ENCODE measurements at places on chromosomes 6 and 20.

DNA sequence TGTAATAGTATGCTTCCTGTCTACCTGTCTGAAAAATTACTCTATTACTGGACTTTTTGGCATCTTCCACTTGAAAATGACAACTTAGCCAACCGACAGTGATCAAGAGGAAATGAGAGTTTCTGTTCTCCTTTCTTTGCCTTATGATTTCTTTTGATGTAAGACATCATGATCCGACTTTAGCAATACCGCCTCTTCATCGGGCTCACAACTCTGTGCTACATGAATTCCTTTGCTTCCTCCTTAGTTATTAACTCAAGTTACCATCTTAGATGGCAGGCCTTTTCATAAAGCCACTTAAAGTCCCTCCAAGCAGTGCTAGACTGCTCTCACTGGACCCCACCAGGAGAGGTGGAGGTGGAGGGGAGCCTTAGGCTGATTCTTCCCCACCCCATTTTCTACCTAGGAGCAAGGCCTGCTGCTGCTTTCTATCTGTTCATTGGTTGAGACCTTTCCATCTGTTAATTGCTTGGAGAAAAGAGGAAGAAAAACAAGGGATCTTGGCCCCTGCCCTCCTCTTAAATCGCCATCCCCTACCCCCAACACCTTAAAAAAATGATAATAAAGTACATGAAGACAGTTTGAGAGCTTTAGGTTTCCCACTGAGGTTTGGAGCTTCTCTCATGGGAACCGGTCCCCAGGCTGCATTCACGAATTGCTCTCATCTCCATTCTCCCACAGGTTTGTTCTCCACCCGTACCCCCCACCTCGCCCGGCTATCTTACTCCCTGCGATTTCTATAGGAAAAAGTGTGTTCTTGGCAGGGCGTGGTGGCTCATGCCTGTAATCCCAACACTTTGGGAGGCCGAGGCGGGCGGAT is 21.6 kb upstream of the MCM3 start:
- DNase-seq: no peak

- DNase-seq: no peak
Observed at GRCh38 chr6:160085713-160086505, 35.7 kb upstream of the SLC22A1 start.

GRCh38 chr6:24621626-24622289 is 24.2 kb downstream of the KIAA0319 start:
- no peak for DNase-seq

DNA sequence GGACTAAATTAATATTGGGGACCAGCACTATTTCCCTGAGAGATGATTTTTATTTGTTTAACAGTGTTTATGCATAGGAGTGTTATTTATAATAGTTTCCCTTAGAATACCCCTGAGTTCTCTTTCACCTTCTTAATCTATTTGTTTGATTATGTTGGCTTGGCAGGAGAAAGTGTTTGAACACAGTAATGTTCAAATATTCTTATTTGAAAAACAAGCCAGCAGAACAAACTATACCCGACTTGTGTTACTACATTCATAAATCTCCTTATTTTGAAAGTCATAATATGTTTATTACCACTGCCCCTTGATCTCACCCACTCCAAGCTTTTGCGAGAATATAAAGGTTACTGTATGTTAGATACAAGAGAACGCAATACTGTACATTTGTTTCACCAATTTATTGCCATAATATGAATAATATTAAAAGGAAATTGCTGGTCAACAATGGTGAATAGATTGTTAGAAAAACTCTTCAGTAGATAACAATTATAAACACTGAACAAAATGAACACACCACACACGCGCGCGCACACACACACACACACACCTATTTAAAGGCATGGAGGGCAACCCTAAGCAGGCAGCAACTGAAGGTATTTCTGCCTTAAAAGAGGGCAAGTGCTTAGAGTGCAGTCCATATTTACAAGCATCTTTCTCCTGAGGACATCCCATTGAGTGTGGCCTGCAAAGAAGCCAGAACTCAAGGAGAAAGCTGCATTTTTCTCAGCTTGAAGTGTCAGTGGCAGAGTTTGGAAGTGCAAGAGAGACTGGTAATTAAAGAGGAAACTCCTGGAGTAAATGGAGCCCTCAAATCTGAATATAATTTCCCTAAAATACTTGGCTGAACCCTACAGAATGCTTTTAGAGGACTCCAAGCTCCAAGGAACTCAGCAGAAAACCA is 279.4 kb upstream of the MAN1A1 start:
- DNase-seq: no peak

- no peak for DNase-seq
Observed at GRCh38 chr20:63081351-63081750, 74.6 kb upstream of the BHLHE23 start.

- DNase-seq: no peak
Observed at GRCh38 chr6:124780623-124781022, 181.6 kb upstream of the RNF217 start.

GRCh38 chr6:54043360-54043759 is 67.9 kb upstream of the MLIP start:
- DNase-seq: no peak

DNA sequence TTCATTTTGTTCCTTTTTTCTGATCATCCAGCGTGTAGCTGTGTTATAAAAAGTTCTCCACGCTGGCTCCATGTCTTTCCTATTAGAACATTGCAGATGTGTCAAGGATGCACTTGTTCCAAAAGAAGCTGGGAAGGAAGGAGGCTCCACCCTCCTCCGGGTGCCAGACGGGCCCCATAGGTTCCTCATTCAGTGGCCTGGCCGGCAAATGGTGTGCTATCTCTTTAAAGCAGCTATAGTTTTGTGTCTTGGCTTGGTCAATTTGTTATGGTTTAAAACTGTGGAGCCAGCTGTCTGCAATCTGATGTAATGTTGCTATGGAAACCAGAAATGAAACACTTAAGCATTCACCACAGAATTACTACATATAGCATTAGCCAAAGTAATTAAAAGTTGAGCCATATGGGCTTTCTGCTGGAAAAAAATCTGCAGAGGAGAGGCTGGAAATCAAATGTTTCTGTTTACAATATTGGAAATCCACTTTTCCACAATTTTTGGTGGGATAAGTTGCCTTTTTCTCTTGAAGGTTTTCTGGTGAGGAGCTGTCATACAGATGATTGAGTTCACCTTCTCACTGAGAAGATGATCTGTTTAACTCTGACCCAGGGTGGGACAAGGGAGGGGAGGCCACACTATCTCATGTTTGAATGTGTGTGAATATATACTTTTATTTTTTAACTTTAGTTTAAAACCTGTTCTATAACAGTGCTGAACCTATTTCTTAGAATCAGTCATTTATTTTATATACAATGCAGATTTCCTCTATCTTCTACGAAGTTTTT is 167.4 kb downstream of the SASH1 start:
- peak; percentile 89 for DNase-seq

- DNase-seq: no peak
Observed at GRCh38 chr6:2114100-2114499, 131.3 kb downstream of the GMDS start.

- DNase-seq: no peak
Observed at GRCh38 chr6:28906669-28907068, 17.1 kb downstream of the TRIM27 start.

- DNase-seq: peak; percentile 58
Observed at GRCh38 chr6:134491477-134491876, 173.6 kb upstream of the SGK1 start.

DNA sequence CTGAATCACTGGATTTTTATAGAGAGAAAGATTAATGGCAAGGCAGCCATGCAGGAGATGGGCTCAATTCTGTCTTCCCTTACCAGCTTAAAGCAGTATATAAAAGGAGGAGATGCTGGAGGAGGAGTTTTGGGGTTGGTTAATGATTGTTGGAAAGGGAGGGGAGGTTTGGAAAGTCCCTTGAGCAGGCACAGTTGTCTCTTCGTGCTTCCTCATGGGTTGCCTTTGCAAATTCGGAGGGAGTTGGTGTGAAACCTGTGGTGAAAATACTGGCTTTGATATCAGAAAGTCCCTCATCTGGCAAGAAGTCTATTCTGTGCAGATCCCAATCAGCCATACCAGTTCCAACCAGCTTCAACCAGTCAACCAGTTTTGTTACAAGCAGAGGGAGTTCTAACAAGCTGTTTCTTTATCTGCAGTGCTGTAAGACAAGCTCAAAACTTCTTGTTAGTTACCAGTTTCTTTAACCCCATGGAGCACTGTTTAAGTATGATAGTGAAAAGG is 107.0 kb downstream of the HIVEP1 start:
- no peak for DNase-seq

DNA sequence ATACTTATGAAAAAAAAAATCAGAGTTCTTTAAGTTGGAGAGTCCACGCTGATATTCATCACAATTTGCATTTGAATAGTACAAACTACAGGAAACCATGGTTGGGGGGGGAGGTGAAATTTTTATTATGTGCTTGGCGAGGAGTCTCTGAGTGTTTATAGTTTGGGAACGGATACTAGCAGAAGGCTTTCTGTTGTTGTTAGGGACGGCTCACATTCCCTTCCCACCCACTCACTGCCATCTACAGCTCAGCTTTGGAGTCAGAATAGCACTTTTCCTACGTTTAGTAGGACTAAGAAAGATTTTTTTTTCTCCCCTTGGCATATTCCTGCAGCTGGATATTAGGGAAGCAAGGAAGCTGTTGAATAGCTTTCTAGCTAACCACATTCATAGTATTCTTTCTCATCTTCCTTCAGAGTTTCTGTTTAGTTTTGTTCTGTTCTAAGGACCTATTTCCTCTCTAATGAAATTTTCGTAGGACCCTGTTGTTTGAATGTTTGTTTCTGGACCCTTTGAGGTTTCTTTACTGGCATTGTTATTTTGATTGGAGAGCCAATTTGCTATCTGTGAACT is 235.1 kb upstream of the ZNF217 start:
- DNase-seq: peak; percentile 93

- peak; percentile 79 for DNase-seq
Observed at GRCh38 chr6:118709859-118710350, 58.5 kb upstream of the CEP85L start.

GRCh38 chr20:50330504-50331313 is 140.1 kb downstream of the CEBPB start:
- no peak for DNase-seq

- no peak for DNase-seq
Observed at GRCh38 chr6:130771741-130772140, 55.5 kb upstream of the SMLR1 start.

DNA sequence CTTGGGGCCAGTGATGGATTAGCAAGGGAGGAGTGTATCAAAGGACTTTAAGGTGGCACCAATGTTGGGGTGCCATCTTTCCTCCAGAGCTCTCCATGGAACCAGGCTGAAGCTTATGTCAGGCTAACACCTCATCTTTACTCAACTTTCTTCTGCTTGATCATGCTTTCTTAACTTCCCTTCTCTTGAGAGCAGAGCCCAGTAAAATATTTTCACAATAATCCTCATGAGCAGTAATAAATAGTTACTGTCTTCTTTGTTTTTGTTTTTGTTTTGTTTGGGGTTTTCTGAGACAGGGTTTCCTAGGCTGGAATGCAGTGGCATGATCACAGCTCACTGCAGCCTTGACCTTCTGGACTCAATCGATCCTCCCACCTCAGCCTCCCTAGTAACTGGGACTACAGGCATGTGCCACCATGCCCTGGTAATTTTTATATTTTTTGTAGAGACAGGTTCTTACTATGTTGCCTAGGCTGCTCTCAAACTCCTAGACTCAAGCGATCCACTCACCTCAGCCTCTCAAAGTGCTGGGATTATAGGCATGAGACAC is 127.9 kb upstream of the TOP1 start:
- DNase-seq: no peak

DNA sequence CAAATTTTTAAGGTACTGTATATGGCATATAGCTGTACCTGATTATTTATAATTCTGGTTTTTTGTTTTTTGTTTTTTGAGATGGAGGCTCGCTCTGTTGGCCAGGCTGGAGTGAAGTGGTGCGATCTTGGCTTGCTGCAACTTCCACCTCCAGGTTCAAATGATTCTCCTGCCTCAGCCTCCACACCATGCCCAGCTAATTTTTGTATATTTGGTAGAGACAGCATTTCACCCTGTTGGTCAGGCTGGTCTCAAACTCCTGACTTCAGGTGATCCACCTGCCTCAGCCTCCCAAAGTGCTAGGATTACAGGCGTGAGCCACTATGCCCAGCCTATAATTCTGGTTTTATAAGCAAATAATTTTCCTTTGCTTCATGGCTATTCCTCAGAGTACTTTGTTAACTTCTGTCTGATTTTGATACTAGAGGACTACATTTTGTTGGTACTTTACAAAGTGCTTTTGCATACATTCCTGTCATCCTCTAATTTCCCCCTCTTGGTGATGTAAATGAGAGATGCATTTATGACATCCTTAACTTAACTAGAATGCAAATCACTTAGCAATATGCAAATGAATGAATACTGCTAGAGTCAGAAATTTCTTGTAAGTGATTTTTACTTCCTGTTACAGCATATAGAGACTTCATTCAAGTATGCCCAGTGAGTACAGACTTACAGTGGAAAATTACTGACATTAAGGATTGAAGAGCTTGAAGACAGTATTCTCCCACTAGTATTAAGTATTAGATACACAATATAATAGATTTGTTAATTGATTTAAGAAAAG is 35.7 kb upstream of the ARID1B start:
- DNase-seq: no peak

DNA sequence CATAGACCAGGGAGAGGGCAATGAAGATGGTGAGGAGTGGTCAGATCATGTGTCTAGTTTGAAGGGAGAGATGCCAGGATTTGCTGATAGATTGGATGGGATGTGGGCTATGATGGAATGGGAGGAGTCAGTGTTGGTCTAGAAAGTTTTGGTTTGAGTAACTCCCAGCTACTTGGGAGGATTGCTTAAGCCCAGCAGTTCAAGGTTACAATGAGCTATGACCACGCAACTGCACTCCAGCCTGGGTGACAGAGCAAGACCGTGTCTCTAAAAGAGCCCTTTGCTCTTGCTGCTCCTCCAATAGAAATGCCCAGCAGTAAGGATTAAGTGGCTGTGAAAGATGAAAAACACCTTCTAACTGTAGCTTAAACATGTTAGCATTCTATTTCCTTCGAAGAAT is 18.2 kb upstream of the LAMP5 start:
- DNase-seq: no peak

- no peak for DNase-seq
Observed at GRCh38 chr6:122838060-122838780, 49.2 kb downstream of the SMPDL3A start.
